ENCODE measurements at places on chromosomes 3 and 15.

- no peak for DNase-seq
Measured at GRCh38 chr15:86316726-86317383, 237.2 kb downstream of the AGBL1 start.

DNA sequence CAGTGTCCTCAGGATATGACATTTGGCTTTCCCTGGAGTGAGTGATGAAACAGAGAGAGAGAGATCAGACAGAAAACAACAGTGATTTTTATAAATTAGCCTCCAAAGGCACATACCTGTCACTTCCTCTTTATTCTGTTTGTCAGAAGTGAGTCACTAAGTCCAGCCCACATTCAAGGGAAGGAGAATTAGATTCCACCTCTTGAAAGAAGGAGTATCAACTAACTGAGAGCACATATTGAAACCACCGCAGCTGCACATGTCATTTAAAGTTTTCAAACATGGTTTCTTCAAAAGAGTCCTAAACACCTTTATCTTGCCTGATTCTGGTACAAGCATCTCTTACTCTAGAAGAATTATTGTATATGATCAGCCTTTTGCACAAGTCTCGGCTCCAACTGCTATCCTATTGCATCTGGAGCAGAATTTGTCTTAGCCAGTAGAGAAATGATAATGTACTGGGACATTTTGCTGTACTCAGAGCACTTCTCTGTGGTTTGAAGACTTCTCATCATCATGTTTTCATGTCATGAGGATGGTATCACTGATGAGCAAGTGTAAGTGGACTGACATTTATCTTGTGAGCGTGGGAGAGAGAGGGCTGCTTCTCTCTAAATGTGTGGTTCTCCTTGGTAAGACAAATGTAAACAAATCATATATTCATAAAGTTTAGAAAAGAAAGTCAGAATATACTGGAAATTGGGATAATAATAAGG is 338.9 kb upstream of the CFAP20DC start:
- no peak for DNase-seq

- DNase-seq, result no peak
Measured at GRCh38 chr15:96882121-96882772, 551.7 kb downstream of the NR2F2 start.

DNA sequence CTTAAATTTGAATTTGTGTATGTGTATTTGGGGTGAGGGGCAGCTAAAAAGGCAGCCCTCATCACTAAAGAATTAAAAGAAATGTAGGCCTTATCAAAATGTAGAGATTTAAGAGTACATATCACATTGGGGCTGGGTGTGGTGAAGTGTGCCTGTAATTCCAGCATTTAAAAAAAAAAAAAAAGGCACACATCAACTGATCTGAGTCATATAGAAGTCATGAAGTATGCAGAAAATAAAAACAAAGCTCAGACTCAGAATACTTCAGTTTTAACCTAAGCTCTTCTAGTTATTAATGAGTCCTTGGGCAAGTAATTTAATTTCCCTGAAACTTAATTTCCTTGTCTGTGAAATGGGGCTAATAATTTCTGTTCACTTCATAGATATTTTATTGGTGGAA is 31.6 kb downstream of the SLC24A1 start:
- no peak for DNase-seq

DNA sequence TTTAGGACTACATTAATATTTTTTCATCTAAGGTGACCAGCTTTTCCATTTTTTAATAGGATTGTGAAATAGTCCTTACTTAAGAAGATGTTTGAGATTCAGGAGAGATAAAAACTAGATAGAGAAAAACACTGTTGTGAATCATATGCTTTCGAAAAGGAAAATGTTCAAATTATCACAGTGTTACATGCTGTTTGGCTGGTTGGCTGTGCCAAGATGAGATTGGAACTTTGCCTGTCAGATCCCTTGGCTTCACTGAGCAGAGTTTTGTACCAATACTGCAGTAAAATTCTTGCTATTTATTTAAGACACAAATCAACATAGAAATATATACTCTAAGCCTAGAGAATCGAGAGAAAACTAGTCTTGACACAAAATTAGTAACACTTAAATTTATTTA is 117.2 kb downstream of the OXSM start:
- DNase-seq, result no peak

DNA sequence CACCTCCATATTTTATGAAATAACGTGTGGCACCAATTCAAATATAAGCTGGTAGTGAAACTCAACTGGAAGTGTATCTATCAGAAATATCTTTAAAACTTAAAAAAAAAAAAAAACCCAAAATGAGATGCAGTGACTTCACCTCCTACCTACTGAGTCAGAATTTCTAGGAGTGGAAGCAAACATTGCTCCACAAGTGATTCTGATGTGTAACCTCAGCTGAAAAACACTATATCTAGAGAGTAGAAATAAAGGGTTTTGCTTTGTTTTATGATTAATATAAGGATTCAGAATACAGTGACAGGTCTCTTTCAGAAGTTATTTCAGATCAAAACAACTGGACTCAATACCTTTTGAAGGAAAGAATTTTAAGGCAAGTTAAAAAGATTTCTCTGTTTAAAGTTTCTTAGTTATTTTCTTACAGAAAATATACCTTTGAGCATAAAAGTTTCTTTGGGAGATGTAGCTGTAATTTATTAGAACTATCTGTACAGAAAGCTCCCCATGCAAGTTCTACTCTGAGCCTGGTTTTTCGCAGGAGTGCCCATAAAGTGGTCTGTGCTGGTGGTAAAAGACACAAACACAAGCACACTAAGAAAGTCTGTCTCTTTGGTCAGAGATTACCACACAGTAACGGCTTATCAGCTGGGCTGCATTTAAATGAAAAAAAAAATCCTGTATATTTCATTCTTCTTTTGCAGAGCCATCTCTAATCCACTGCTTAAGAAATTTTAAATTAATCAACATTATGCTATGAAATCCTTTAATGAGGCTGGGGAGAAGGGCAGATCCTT is 59.9 kb upstream of the PPIB start:
- DNase-seq, result no peak

DNA sequence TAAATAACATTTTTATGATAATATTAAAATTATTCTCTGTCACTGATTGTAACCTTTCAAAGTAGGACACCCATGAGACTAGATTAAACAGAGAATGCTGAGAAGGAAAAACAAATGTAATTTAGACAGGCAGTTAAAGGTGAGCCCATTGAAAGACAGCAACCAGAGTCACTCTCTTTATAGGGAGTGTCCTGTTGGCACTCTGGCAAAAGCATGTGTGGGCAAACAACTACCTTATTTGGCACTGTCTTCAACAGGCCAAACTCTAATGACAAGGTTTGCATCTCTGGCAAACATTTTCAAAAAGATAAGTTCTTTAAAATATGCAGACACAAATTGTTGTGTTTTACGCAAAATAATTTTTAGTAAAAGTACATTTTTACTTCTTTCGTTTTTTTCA is 29.8 kb downstream of the NFKBIZ start:
- DNase-seq, result no peak

DNA sequence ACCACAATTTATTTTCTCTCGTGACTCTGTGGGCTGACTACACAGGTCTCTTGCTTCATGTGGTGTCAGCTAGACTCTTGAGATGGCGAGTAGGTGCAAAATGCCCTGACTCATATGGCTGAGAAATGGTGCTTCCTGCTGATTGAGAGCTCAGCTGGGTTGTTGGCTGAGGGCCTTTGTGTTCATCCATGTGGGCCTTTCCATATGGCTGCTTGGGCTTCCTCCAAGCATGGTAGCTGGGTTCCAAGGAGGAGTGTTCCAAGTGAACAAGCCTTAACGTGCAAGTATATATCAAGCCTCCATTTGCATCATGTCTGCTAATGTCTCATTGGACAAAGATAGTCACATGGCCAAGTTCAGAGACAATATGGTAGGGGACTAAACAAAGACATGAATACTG is 164.0 kb downstream of the PDCD6IP start:
- DNase-seq, result no peak

DNA sequence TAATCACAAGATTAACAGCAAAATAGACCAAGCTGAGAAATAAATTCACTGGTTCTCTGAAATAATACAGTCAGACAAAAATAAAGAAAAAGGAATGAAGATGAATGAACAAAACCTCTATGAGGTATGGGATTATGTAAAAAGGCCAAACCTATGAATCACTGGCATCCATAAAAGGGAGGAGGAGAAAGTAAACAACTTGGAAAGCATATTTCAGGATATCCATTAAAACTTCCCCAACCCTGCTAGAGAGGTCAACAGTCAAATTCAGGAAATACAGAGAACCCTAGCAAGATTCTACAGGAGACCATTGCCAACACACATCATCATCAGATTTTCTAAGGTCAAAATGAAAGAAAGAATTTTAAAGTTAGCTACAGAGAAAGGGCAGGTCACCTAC is 649.7 kb upstream of the CBLB start:
- no peak for DNase-seq

GRCh38 chr15:85821545-85821944 is 26.8 kb upstream of the KLHL25 start:
- no peak for DNase-seq

DNA sequence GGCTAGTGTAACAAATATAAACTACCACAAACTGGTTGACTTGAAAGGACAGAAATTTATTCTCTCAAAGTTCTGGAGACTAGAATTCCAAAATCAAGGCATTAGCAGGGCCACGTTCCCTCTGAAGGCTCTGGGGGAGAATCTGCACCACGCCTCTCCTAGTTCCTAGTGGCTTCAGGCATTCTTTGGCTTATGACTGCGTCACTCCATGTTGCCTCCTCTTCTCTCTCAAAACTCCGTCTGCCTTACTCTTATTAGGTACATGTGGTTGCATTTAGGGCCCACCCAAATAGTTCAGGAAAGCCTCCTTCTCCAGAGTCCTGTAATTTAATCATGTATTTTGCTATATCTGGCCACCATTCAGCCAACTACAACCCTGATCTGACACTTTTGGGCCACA is 174.8 kb downstream of the PEX5L start:
- no peak for DNase-seq

- DNase-seq, result no peak
Measured at GRCh38 chr3:10725846-10726245, 90.2 kb upstream of the SLC6A11 start.

DNA sequence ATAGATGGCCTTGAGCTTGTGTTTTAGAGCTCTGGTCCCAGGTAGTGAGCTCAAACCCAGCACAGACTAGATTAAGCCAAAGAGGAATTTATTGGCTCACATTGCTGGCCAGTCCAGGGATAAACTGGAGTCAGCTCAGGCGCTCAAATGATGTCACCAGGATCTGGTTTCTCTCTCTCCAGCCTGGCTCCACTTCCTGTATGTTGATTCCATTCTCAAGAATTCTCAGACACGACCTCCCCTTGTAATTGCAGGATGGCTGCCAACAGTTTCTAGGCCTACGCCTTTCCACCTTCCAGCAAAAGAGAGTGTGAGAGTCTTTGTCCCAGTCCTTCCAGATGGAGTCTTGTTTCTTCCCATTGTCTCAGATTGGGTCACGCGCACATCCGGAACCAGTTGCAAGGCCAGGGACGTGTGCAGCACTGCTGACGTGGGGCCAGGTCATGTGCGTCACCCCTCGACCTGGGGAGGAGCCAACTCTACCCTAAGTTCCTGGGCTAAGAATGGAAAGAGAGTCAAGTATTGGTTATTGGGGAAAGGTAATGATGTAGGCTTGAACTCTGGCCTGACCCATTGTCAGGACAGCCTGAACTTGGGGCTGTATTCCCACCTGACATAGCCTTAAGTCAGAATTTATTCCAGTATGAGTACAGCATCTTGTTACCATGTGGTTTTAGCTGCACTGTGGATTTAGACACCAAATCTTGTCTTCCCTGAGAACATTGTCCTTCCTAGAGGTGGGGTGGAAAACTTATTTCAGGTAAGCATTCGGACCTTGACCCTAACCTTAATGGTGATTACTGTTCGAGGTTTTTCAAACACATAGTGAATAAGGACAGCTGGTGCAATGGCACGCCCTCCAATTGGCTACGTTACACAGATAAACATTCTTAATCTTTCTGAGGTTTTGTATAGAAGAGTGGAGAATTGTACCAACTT is 31.6 kb downstream of the CACNA1D start:
- no peak for DNase-seq

DNA sequence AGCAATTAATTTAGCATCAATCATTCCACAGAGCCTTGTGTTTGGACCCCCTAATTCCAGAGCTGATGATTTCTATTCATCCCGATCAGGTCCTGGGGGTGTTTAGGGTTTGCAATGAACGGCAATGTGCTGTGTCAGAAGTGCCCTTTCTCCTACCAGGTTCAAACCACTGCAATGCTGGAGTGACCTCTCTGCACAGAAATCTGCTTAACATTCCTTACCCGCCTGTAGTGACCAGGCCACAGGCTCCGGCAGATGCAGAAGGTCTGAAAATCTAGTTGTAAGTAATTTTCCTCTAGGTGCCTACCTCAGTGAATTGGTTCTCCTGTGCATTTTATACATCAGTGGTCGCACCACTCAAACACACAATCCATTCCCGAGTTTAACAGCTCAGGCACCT is 725.3 kb upstream of the CFAP20DC start:
- no peak for DNase-seq
